ENCODE measurements at places on chromosomes 12 and 14.

DNA sequence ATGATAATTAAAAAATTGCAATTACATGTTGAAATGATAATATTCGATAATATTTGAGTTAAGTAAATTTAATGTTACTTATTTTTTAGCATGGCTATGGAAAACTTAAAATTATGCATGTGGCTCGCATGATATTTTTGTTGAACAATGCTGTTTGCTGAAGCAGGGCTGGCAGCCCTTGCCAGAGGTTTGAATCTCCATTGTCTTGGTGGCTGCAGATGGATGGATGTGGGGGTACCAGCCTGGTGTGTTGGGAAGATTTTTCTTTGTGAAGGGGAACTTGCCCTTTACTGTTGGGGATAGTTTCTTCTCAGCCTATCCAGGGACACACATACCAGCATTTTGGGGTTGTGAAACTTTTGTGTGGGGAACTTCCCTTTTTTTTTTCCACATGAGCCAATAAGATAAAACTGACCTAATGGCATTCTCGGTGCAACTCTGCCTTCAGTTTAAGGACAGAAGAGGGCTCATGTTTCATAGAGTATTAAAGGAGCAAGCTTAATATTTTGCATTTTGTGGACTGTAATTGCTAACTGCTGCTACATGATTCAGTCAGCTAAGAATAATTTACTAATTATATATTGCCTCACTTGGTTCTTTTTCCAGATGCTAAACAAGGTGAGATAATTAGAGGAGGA lies 8.8 kb downstream of the RASSF3 start:
- H3K4me1 ChIP-seq, result peaks cover 16% of the 10 kb centered on the region
- no peak overlapping the region for H3K27ac ChIP-seq
- no peak for DNase-seq
- H3K36me3 ChIP-seq, result peaks cover 16% of the 10 kb centered on the region

GRCh38 chr14:100065111-100065871 lies at the start of gene EVL:
EVL (plus strand) TSS chr14:100065422; CDS start chr14:100065501, 79 bp downstream.
- H3K36me3 ChIP-seq, result no peaks in the 10 kb centered on the region
- DNase-seq, result no peak
- H3K27ac ChIP-seq, result no peak within 1 kb of the TSS
- H3K4me1 ChIP-seq, result peaks cover 15% of the 10 kb centered on the region
- no peak within 1 kb of the TSS for H3K4me3 ChIP-seq

DNA sequence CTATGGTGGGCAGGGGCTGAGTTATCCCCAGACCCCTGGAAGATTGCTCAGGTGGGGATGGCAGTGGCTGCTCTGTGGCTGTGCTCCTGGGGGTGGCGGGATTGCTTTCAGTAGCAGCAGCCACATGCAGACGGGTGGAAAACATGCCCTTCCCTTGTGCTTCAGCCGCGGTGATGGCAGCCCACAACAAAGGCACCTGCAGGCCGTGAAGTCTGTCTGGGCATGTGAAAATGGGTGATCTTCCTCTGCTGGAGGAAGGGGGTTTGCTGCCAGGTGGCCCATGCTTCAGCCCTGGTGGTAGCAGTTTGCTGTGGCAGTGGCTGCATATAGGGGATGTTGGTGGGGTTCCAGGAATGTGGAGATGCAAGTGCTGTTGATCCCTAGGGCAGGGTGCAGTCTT lies 326.2 kb upstream of the RGS6 start:
- no peak overlapping the region for H3K27ac ChIP-seq
- DNase-seq, result no peak
- H3K4me3 ChIP-seq, result no peak overlapping the region
- H3K4me1 ChIP-seq, result no peaks in the 10 kb centered on the region
- peaks cover 8% of the 10 kb centered on the region for H3K36me3 ChIP-seq

DNA sequence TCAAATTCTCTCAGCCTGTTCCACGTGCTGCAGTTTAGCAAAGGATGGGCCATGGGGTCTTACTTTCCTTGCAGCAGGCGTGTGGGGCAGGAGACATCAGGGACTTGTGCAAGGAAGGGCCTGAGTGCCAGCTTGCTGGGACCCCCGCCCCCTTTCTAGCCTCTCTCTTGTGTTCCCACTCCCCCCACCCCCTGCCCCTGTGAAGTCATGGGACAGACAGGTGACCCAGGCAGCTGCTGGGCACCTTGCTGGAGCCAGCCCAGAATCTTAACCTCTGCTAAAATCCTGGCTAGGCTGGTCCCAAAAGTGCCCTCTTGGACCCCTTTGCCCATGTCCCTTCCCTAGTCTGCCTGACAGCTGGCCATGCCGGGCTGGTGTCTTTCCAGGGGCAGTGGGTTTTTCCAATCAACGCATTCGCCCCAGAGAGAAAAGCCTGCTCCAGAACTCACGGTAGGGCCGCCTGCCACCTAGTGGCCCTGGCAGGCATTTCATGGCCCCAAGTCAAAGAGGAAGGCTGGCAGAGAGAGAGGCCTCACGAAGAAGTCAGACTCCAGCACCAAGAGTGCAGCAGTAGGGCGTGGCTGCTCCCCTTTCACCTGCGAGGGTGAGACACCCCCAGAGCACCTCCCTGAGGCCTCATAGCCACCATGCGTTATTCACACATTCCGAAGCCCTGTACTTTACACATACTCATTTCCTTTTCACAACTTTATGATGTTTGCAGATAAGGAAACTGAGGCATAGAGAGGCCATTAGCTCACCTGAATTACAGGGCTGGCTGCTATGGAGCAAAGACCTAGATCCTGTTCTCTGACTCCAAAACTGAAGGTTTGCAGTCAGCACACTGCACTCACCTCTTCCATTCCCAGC lies 67.4 kb downstream of the LGMN start:
- no peak overlapping the region for H3K27ac ChIP-seq
- DNase-seq, result no peak
- H3K4me1 ChIP-seq, result no peaks in the 10 kb centered on the region
- H3K4me3 ChIP-seq, result no peak overlapping the region

- H3K4me3 ChIP-seq, result no peak overlapping the region
- H3K36me3 ChIP-seq, result no peaks in the 10 kb centered on the region
- DNase-seq, result no peak
- peaks cover 6% of the 10 kb centered on the region for H3K27me3 ChIP-seq
- no peak overlapping the region for H3K27ac ChIP-seq
These were observed 619.2 kb upstream of the LRFN5 start for GRCh38 chr14:40987481-40987880.

DNA sequence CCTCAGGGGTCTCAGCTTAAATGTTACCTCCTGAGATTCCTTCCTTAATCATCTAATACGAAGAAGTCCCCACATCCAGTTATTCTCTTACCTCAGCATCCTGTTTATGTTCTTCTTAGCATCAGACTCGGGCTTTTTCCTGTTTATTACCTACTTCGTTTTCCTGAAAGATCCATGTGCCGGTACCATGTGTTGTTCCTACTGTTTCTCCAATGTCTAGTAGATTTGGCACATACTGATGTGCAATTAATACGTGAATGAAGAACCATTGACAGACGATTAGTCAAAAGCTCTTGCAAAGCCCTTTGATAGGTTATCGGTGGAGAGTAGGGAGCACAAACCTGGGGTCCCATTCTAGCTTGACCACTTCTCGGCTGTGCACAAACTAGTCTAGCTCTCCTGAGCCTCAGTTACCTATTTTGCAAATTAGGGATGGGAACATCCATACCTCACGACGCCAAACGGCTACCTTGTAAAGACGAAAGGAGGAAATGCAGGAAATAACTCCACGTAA lies 735 bp upstream of the MAPKAPK5 start:
- peak overlapping the region; percentile 80 for H3K4me3 ChIP-seq
- peaks cover 5% of the 10 kb centered on the region for H3K4me1 ChIP-seq
- no peaks in the 10 kb centered on the region for H3K27me3 ChIP-seq
- H3K36me3 ChIP-seq, result peaks cover 27% of the 10 kb centered on the region
- no peak for DNase-seq

GRCh38 chr12:1800401-1801302 lies 19.7 kb upstream of the LRTM2 start:
- H3K27me3 ChIP-seq, result no peaks in the 10 kb centered on the region
- no peak overlapping the region for H3K4me3 ChIP-seq
- no peaks in the 10 kb centered on the region for H3K4me1 ChIP-seq
- no peak overlapping the region for H3K27ac ChIP-seq

DNA sequence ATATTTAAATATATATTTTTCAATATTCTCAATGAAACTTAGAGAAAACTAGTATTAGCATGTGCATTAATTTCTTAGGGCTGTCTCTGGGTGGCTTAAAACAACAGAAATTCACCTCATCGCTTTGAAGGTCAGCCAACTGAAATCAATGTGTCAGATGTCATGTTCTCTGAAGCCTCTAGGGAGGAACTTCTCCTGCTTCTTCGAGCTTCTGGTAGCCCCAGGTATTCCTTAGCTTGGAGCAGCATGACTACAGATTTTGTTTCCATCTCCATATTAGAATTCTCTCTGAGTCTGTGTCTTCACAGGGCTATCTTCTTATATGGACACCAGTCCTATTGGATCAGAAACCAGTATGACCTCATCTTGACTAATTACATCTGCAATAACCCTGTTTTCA lies 221.5 kb downstream of the PDZRN4 start:
- H3K27ac ChIP-seq, result no peak overlapping the region
- H3K36me3 ChIP-seq, result no peaks in the 10 kb centered on the region
- no peaks in the 10 kb centered on the region for H3K4me1 ChIP-seq
- no peak overlapping the region for H3K4me3 ChIP-seq

DNA sequence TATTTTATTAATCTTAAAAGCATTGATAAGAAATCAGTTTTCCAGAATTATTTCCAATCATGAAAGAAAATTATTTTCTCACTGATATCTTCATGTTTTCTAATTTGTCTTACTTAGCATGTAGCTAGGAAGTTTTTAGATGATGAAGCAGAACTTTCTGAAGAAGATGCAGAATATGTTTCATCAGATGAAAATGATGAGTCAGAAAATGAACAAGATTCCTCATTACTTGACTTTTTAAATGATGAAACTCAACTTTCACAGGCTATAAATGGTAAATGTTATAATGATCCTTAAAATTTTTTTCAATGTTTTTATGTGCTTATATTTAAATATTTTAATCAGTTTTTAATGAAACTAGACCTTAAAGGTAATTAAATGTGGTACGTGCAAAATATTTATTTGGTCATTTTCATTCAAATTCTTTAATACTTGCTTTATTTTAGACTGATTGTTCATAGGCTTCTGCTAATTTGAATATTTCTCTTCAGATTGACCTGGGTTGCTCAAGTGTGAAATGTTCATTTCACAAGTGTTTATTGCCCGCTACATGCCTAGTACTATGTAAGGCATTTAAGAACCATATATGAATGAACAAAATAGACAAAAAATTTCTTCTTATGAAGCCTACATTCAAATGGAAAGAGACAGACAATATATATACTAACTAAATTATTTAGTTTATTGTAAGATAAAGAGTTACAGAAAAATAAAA lies 49.5 kb downstream of the FANCM start:
- peaks cover 20% of the 10 kb centered on the region for H3K4me1 ChIP-seq
- H3K27ac ChIP-seq, result no peak overlapping the region
- H3K36me3 ChIP-seq, result peaks cover 67% of the 10 kb centered on the region
- no peak overlapping the region for H3K4me3 ChIP-seq
- DNase-seq, result no peak
- H3K27me3 ChIP-seq, result no peaks in the 10 kb centered on the region

DNA sequence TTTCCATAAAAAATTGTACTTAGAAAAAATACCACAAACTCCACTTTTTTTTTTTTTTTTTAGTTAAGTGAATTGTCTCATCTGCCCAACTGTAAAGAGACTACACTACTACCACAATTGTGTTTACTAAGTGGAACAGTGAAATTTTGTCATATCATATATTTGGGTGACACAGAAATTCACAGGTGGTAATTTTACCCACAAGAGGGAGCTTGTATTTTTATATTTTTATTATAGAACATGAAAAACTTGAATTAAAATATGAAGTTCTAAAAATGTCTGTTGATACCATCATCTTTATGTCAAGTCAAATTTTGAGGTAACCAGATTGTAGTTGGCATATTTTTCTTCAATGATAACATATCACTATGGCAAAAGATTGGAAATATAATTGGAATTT lies 329.4 kb upstream of the SOX5 start:
- no peaks in the 10 kb centered on the region for H3K27me3 ChIP-seq
- no peak overlapping the region for H3K27ac ChIP-seq
- H3K4me3 ChIP-seq, result no peak overlapping the region

DNA sequence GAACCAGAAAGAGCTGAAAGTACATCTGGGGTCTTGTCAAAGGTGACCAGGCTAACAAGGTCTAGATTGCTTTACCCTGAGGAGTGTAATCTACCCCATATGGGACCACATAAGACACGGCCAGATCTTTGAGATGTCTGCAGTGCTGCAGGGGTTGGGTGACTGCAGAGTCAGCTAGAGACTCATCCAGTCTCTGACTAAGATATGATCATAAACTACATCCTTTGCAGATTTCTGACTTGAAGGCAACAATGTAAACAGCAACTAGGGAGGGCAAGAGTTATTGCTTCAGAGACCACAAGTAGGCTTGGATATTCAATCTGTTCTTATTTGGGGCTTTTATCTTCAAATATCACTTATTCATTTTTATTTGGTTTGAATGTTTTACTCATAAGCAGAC lies 1080.5 kb upstream of the FOXG1 start:
- peaks cover 4% of the 10 kb centered on the region for H3K27me3 ChIP-seq
- no peaks in the 10 kb centered on the region for H3K4me1 ChIP-seq
- DNase-seq, result no peak
- no peak overlapping the region for H3K27ac ChIP-seq

DNA sequence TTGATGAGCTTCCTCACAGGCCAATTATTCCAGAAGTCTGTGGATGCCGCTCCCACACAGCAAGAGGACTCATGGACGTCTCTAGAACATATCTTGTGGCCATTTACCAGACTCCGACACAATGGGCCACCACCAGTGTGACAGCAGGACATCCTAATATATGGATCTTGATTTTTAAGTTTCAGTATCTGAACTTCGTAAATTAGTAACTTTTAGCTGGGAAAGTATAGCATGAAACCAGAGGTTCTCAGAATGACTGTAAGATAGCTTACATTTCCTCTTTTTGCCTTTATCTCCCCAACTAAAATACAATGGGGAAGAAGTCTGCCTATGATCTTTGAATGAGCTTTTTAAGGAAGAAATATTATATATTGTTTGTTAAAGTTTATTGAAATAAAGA lies 87.0 kb downstream of the DNAI7 start:
- H3K36me3 ChIP-seq, result no peaks in the 10 kb centered on the region
- H3K4me1 ChIP-seq, result no peaks in the 10 kb centered on the region
- no peak for DNase-seq
- H3K27ac ChIP-seq, result no peak overlapping the region
